GM13976 (cell line): ENCODE measurements at places on chromosomes 1 and 21.

DNA sequence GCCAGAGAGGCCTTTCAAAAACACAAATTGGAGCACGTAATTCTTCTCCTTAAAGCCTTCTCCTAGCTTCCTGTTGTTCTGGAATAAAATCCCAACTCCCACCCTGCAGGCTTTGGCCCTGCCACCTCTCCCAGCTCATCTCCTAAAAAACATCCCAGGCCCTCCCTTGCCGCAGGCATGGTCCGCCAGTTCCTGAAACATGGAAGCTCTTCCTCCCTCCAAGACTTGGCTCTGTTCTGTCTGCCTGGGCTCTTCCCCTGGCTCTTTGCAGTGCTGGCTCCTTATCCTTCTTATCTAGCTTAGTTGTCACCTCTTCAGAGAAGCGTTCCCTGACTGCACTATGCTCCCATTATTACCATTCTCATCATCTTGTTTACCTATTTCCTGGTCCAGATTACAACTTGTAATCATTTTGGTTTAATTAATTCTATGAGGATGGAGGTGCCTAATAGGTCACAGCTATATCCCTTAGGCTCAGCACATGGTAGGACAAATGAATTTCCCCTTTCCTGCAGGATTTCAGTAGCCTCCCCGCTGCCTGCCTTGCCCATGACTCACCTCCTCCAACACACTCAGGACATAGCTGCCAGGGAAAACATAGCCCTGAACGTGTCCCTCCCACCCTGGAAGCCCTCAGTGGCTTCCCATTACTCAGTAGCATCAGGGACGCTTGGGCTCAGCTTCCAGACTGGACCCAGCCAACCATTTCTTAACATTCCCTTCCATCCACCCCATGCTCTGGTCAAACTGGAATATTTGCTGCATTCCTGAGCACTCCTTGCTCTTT, 15.7 kb upstream of the IGSF21 start:
- no peak for DNase-seq

- DNase-seq, result no peak
These were observed 33.1 kb upstream of the GORAB start for GRCh38 chr1:170498876-170499275.

GRCh38 chr1:58848818-58849411, 65.1 kb upstream of the JUN start:
- DNase-seq, result no peak

DNA sequence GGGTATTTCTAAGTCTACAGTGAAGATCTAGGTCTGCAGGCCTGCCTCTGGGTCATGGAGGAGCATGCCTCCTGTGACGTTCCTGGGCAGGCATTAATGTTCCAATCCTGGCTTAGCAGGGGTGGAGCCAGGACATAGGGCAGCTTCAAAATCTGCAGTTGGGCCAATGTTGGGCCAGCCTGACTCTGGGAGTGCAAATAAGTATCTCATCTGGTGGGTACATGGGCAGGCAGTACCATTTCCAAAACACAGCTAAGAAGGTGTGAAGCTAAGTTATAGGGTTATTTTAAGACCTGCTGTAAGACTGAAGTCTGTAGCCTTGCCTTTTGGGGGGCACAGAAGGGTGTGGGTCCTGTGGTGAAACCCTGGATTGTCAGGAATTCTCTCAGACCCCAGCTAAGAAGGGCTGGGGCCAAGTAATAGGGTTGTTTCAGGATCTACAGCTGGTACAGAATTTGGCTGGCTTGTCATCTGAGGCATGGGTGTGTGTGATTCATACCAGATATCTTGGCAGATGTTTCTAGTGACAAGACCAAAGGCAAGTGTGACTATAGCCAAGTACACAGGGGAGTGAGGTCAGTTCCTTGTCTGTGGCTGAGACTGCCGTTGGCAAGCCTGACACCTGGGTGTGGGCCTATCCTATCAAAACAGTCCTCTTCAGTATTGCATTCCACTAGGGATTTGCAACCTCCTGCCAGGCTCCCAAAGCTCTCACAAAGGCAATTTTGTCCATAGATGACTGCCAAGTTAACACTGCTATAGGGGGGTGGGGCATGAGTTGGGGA, 468.7 kb upstream of the B3GALT2 start:
- no peak for DNase-seq

GRCh38 chr1:215418876-215419447, 148.1 kb upstream of the KCTD3 start:
- DNase-seq, result no peak

DNA sequence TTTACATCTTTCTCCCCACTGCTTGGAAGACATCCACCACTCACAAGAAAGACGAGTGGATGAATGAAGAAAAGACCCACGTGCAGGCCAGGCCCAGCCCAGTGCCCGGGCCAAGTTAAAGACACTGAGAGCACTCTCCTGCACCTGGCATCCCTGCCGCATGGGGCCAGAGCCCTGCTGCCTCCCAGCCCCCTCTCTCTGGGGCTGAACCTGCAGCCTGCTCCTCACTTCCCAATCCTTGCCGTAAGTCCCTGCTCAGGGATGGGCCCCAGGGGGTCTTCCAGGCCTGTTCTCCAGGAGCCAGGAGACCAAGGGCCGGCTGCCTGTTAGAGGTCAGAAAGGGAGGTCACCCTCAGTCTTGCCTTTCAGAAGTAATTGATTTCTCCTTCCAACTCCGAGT, 168.5 kb upstream of the ZC3H12A start:
- DNase-seq, result no peak

DNA sequence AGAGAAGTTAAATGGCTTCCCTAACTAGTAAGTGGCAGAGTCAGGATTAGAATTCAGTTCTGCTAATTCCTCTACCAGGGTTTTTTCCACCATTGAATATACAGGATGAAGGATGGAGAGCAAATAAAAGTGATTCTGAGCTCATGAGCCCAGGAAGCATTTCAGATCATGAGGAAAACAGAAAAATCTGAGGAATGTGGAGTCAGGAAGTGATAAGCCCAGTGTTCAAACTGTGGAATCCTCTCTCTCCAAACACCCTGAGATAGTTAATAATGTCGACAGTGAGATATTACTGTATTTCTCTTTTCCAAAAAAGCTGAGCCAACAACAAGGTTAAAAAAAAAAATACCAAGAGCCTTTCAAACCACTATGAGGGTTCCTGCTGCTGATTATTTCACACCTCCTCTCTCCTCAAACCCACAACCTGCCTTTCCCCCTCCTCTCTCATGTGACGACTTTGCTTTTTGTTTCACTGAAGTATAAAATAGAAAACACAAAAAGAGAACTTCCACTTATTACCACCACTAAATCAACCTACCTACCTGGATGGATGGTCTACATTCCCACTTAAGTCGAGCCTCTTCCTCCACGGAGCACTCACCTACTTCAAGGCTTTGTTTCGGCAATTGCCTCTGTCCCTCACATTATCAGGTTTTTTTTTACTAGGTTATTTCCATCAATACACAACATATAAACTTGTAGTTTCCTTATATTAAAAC, 8.9 kb downstream of the SLAMF1 start:
- peak; percentile 57 for DNase-seq

DNA sequence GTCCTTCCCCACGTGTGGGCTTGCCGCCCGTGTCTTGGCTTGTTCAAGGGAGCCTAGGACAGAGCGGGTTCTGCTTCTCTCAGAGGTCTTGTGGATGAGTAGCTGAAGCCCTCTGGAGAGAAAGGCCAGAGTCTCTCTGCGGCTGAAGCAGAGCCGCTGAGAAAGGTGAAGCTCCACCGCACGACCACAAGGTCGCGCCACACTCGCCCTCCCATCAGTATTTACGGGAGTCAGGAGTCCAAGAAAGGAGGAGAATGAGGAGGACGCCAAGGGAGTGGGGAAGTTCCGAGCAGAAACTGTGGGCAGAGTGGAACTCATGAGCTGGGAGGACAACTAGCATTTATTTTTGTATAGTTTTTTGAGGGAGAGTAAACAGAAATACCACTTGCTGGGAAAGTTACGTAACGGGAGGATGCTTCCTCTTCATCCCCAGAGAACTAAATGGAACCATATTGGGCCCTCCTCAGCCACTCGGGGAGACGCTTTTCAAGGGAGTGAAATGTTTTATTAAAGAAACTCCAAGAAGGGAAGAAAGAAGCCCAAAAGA, 51.6 kb upstream of the HAO2 start:
- DNase-seq, result no peak

DNA sequence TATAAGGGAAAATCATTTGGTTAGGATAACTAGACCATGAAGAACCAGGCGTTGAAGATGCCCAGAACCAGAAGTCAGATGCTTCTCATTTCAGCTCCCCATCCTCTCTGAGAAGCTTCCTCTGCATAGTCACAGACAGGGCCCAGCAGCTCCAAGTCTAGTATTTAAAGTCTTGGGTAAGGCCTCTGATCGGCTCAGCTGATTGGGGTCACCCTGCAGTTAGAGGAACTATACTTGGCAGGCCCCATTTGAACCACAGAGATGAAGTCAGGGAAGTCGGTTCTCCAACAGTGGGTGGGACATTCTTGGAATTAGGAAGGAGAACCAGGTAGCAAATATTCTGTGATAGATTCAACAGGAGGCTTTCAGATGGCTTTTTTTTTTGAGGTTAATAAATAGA, 48.3 kb downstream of the SLC22A15 start:
- DNase-seq, result no peak

DNA sequence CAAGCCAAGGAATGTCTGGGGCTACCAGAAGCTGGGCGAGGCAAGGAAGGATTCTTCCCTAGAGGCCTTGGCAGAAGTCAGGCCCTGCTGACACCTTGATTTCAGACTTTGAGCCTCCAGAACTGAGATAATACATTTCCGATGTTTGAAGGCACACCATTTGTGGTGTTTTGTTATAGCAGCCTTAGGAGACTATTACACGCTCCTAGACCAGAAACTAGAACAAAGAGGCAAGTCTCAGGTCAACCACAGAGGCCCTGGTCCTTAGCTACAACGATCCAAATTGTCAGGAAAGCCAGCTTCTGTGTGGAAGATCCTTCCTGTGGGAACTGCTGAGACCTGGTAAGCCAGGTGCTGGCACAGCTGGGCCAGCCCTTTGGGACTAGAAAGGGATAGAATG, 19.7 kb upstream of the AHCTF1 start:
- DNase-seq, result no peak

DNA sequence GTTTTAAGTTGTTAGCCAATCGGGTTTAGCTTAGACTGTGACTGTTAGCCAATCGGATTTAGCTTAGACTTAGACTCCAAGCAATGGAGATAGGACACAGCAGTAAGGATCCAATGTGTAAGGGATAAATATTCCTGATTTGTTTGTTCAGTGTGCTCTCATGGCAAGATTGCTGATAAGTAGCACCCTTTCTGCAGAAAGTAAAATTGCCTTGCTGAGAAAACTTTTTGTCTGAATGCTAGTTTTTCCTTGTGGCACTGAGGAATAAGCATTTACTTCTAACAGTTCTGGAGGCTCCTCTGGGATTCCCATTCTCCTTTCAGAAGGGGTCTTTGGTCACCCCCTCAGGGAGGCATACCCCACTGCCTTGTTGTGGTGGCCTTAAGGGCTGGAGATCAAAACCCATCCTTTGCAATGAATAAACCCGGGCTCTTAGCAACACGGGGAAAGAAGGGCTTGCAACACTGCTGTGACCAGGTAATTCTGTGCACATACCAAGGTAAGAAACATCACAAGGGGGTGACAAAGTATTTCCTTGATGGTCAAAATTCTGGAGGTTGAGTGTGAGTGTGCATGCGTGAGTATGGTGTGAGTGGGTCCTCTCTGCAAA, 45.4 kb downstream of the SERINC2 start:
- no peak for DNase-seq

DNA sequence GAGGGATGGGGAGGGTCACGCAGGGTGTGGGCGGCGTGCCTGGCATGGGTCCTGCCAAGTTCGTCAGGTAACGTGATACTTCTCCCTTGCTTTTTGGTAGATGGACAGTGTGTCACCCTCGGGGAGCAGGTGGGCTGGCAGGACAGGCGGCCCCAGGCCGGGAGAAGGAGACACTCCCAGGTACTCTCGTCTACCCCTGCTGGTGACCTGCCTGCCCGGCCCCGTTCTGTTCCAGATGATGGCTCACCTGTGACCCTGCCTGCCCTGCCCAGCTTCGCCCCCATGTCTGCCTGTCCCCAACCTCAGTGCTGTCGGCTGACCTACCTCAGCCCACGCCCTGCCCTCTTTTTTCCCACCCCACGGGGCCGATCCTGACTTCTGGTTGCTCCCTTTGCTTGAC, 144.7 kb downstream of the PCBP3 start:
- no peak for DNase-seq

- DNase-seq, result no peak
These were observed 48.4 kb downstream of the MAGI3 start for GRCh38 chr1:113438505-113439276.

DNA sequence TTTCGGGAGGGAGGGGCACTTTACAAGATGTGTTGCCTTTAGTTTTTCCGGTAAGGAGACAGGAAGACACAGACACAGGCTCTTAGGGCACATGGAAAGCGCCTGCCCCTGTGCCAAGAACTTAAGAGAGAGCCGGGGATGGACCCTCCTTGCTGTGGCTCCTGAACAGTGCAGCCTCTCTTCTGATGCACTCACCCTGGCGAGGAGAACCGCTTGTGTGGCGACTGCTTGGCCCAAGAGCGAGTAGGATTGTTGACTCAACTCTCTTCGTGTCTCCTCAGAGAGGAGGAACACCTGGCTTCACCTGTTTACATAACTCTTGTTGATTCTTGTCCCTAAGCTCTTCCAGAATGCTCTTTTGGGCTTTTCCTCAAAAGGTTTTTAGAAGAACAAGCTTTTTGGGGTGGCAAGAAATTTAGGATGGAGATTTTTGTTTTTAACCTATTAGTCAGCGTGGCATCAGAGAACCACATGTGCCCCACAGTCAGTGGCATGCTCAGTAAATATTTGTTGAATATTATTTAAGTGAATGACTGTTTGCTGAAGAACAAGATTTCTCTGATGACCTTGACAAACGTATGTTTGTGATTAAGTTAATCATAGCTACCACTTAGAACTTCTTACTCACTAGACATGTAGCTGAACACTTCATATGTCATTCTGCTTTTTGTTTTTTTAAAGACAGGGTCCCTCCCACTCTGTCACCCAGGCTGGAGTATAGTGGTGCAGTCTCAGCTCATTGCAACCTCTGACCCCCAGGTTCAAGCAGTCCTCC, 60.6 kb downstream of the NFIA start:
- no peak for DNase-seq

DNA sequence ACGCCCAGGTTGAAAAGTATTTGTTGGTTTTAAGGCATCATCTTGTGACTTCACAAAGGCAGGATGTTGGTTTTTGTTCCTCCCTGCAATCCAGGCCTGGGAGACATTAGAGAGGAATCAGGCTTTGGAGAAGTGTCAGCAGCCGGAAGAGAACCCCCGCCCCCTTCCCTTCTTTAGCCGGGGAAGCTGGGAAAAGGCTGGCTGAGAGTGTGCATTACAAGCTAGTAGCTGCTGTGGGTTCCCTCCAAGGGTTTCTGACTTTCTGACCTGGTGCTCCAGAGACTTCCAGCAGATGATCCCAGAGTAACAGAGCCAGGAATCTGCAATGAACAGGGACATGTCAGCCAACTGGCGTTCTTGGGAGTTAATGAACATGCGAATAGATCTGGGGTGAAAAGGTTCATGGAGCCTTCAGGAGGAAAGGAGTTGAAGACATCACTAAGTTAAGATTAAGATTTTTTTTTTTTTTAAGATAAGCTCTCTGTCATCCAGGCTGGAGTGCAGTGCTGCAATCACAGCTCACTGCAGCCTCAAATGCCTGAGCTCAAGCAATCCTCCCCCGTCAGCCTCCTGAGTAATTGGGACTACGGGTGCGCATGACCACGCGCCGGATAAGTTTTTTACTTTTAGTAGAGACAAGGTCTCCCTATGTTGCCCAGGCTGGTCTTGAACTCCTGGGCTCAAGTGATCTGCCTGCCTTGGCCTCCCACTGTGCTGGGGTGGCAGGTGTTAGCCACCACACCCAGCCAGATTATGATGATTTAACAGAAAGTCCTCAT, 7.5 kb downstream of the DISP3 start:
- no peak for DNase-seq
